ENCODE measurements at places on chromosomes 3 and 15.

GRCh38 chr3:51710631-51711351, 3.9 kb downstream of the GRM2 start:
- no peak for DNase-seq

DNA sequence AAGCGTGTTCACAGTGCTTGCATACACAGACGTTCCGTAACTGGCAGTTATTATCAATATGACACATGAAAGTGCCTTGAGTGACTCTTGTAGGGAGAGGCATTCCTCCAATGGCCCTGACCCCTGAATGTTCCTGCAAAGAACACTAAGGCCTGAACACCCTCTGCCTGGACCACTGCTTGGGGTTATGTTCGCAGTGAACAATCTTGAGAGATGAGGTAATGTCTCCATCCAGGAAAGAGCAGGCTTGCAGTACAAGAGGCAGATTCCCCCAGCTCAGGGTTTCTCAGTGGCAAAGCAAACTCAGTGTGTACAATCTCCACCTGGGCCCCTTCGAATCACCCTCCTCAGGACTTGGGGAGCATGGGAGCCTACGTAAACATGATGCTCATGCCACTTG, 324.6 kb downstream of the MAGI1 start:
- no peak for DNase-seq

DNA sequence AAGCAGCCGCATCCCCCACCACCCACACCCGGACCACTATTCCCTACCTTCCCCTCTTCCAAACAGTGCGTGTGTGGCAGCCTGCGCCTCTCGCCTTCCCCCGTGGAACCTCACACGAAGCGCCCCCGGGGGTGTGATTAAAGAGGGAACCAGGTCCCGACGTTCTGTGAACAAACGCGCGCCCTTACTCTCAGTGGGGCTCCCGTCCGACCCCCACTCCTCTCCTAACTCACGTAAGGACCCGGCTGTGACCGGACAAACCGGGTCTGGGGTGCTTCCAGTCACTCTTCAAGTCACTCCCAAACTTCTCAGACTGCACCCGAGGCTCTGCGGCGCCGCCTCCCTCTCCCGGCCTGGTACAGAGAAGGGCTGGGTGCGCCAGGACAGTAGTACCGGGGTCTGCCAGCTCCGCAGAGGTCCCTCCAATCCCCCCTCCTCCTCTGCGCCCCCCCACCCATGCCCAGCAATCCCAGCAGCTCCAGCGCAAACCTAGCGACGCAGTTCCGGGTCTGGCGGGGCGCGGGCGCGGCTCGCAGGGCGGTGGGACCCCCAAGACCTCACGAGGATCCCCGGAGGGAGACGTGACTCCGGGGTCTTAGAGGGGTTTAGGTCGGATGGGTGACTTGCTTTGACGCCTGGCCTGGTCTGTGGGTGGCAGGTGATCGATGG, 574 bp downstream of the DUOXA1 start:
- no peak for DNase-seq

DNA sequence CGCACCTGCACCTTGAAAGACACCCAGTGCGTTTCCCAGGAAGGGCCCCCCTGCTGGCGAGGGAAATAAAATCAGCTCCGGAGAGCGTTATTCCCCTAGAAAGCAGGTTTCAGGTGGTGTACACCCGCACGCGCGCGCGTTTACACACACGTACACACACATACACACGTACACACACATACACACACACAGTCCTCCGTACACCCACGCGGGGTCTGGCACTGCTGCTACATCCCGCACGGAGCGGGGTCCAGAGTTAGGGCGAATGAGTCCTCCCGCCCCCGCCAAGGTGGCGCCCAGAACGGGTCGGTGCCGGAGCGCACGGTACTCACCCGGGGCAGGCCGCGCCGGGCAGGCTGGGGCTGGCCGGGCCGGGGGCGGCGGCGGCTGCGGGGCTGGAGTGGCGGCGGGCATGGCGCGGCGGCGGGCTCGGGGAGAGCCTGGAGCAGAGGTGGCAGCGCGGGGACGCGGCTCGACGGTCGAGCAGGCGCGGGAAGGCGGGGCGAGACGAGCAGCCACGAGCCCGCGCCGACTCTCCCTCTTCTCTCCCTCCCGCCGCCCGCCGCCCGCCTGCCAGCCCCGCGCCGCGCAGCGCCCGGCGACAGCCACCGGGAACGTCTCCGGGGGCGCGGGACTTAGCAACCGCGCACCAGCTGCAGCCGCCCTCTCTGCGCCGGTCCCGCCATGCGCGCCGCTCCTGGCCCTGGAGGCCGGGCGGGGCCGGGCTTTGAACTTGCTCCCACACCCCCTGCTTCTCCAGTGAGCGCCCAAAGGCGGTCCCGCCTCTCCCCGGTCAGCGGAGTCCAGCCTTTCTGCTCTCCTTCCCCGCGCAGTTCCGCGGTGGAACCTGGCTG, at the start of gene DCLK3:
Gene DCLK3 (minus strand): TSS at position 704 of the 854 bp plus-strand sequence. CDS start 290 bp downstream, at position 414.
- no peak for DNase-seq

- no peak for DNase-seq
Measured at GRCh38 chr3:147538034-147538433, 128.9 kb downstream of the ZIC1 start.

DNA sequence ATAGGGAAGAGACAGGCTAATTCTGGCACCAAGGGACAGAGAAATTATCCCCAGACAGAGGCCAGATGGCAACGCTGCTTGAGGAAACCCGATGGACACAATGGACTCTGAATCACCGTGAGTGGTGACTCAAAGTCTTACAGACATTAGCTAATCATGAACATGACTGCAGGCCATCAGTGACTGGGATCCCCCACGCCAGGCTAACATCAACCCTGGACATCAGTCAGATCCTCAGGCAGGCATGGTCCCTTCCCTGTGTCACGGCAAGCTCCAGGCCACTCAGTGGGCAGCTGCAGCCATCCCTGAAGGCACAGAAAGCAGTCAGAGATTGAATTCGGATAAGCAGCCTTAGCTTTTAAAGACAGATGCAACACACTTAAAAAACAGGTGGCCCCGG, 23.8 kb upstream of the OXTR start:
- DNase-seq = no peak

- DNase-seq = no peak
Measured at GRCh38 chr3:143121241-143122088, 1.9 kb downstream of the CHST2 start.

- no peak for DNase-seq
Measured at GRCh38 chr3:188788621-188789081, 383.1 kb upstream of the TPRG1 start.

DNA sequence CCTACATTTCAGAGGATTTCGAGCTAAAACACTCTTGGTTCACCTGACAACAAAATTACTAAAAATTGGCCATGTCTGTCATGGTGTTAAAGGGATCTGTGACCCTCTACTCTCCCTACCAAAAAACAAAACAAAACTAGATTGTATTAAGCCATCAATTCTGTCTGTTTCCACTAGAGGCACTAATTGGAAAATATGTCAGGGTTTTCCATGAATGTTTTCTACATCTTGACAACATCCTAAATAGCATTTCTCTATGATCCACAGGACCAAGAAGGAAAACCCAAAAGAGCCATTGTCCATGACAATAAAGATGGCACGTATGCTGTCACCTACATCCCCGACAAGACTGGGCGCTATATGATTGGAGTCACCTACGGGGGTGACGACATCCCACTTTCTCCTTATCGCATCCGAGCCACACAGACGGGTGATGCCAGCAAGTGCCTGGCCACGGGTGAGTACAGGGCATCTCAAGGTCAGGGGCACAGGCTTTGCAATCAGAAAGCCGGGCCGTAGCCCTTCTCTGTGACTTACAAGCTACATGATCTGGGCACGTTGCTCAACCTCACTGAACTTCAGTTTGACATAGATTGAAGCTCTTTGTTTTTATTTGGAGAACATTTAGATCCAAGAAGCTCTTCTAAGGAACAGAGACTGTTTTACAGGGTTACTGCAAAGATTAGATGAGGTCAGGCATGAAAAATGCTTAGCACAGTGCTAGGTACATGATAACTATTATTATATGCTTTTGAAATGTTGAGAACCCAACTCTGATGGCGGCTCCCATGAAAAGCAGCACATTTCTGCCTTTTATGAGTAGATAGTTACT, 74.8 kb downstream of the DNASE1L3 start:
- DNase-seq = no peak

GRCh38 chr3:141384157-141384556, 15.9 kb downstream of the ZBTB38 start:
- DNase-seq = no peak

DNA sequence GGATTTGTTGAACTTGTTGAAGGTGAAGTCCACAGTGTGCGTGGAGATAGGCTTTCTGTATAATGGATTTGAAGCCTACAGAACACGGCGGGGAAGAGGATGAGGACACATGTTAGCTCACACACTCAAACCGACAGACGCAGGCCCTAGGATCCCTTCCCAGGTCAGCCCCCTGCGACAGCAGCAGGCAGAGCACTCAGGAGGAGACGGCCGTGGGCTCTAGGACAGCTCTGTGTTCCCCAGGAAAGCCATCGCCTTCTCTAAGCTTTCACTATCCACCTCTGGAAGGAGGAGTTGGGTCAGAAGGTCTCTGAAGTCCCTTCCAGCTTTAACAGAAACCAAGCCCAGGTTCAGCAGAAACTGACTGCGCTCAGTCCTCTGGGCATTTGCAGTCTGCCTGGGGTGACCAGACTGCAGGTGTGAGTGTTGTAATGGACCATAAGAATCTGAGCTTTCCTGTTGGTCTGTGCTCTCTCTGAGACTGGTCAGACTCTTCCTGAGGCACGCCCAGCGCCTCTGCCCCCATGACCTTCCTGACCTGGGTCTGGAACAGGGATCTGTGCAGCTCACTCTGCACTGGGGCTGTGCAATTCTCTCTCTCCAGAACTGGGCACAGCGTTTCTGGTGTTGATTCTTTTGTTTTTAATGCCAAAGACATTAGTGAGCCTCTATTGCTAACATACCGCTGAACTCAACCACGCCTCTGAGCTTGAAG, 33.5 kb downstream of the UMPS start:
- DNase-seq = no peak

- DNase-seq = no peak
Measured at GRCh38 chr3:64801856-64802255, 114.1 kb upstream of the ADAMTS9 start.

DNA sequence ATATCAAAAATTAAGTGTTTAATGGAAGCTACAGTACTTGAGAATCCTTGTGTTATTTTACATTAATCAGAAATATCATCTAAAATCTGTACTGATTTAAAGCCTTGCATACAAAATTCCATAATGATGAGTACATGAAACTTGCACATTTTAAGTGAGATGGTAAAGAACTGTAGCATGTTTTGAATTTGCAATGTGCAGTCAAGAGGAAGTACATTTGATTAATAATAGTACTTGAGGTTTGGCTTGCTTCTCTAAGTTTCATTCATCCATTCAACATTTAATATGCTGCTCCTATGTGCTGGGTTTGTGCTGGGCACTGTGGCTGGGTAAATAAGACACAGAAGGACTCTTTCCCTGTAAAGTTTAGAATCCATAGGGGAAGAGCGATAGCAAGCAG, 332.3 kb downstream of the CNTN3 start:
- no peak for DNase-seq

DNA sequence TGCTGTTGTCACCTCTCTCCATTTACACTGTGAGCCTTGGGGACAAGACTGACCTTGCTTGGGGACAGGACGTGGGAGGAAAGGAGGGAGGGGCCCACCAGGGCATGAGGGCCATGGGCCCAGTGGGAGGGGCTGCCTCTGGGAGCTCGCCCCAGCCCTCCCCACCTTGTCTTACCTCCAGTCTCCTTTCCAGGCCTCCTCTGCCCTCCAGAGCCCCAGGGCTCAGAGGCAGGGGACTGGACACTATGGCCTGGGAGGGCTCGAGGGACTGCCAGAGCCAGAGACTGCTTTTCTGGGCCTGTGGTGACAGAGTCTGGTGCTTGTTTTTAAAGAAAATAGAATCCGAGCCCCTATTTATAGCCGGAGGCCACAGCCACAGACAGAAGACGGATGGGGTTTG, 10.2 kb downstream of the CSPG4 start:
- DNase-seq = no peak

DNA sequence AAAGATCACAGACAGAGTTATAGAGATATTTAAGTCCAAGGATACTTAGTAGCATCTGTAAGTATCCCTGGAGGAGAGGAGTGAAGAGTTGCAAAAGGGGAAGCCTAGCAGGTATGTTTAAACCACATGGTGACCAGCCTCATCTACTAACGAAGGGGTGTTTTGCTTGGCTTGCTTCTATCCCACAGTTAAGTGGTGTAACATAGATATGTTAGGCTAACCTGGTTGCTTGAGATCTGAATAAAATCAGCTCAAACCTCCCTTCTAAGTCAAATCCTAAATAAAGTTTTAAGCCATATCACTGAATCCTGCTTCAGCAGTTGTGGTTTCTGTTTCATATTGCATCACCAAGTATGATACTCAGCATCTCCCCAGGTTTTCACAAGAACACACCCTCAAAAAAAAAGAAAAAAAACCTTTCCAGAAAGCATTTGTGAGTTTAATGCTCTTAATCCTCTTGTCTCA, 880.2 kb downstream of the ROBO1 start:
- DNase-seq = no peak

- no peak for DNase-seq
Measured at GRCh38 chr3:39378088-39378487, 5.1 kb upstream of the SLC25A38 start.

DNA sequence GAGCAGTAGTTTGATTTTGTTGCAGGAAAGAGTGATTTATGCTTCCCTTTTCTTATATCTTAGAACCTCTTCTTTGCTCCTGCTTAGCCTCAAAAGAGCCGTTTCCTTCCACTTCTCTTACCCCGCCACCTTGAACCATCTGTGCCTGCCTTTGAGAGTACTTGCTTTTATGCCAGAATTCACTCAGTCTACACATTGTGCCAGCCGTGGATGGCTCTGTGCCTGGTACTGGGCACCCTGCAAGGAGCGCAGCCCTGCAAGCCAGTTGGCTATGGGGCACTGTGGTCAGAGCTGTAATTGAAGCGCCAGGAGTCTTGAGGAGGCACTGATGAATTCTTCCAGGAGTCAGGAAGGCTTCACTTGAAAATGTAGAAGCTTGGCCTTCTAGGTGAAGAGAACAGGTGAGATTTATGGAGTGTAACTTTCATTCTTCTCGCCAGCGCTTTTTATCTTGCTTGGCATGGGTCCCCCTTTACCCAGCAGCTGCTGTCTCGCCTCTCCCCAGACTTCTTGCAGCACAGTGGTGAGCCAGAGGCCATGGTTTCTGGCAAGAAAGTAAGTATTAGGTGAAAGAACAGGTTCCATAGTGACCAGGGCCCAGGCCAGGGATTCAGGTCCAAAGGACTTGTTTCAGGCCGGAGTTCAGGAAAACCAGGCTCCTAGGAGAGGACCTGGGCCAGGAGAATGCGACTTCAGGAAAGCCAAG, 4.9 kb downstream of the TMED3 start:
- DNase-seq = no peak

- no peak for DNase-seq
Measured at GRCh38 chr3:70753572-70753971, 441.1 kb upstream of the MDFIC2 start.

DNA sequence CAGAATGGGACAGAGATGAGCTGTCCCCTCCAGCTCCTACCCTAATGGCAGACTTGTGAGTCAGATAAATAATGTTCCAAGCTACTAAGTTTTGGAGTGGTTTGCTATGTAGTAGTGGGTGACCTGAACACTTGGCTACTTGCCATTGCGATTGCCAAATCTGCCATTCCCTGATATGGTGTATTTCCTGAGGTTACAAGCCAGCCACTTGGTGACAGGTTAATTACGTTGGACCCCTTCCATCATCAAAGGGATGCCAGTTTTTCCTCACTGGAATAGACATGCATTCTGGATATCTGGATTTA, 33.6 kb downstream of the MORF4L1 start:
- no peak for DNase-seq

Data from vagina (tissue), 2 donors.